HEK293T (cell line): ENCODE measurements at places on chromosomes 2 and 18.
A peak's percentile ranks its signal among the peaks of the same experiment; 100 is the strongest.

GRCh38 chr2:237134321-237135230 is 48.9 kb downstream of the COPS8 start:
- no peak for DNase-seq

DNA sequence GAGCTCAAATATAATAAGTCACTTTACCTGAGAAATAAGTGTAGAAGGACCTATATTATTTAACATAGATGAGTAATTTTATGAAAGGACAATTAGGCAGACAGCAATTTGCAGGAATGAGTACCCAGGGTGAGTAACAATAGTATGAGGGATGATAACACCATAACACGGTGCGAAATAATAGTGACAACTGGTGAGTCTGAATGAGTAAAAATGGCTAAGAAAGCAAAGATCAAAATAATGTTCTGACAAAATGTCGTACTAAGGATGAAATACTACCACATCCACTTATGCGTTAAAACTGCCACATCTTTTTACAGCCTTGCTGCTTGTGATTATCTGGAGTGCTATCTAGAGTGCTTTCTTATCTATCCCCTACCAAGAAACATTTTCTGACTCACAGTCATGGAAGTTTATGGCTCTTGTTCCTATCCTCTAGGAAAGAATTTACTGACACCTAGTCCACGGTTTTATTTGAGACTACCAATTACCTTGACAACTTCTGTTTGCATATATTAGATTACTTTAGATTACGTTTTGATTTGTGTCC is 929.7 kb downstream of the LRP1B start:
- DNase-seq, result no peak

DNA sequence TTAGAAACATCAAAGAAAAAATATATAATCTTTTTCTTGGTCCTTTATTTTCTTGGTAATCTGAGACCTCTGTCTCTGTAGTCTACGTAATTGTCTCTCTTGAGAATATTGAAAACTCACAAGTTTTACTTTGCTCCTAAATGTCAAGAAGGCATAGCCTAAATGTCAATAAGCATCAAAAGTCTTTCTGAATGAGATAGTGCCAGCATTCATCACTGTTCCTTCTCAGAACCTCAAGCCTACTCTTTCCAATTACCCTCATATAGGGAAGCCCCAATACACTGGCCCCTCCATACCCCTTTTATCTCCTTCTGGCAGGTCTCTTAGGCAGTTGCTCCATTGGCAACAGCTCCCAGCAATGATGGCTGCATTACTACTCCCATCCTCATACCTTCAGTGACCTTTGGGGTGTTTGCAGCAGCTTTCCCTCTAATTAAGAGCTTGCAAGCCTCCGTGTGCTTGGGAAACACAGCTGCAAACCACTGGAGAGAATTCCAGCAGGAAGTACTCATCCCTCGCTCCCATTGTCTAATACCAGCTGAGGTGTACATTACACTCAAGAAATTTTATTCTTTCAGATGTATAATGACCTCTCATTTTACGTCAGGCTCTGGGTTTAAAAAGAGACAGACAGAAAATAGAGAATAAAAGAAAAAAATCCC is 95.8 kb downstream of the KYNU start:
- DNase-seq, result no peak

DNA sequence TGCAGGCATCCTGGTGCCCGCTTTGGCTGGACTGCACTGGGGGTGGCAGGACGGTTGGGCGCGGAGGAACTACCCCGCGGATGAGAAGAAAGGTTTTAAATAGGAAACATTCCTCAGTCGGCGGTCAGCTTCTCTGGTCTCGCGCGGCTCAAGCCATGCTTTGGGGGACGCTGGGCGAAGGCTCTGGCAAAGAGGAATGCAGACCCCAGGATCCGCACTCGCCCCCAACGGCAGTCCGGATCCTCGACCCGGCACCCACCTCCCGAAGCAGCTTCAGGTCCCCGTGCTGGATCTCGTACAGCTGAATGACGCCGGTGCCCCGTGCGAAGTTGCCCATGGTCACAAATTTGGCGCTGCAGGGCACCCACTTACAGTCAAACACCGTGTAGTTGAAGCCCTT is 686 bp upstream of the PNO1 start:
- no peak for DNase-seq

DNA sequence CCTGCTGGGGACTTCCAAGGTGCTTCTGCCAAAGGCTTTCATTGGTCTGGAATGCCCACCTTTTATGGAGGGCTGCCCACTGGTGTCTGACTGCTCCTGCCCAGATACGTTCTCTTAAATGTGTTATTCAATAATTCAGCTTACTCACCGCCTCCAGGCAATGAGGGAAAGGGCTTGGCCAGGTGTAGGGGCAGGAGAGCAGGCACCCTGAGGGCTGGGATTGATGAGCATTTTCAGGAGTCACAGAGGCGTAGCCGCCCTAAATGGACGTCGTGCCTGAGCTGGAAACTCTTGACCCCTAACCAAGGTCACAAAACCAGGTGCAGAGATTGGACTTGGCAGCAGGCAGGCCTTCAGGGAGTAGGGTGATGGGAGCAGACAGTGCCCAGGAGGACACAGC is 26.8 kb downstream of the MAL start:
- no peak for DNase-seq

- DNase-seq, result no peak
These were observed 112.6 kb downstream of the CERS6 start for GRCh38 chr2:168568476-168569267.

DNA sequence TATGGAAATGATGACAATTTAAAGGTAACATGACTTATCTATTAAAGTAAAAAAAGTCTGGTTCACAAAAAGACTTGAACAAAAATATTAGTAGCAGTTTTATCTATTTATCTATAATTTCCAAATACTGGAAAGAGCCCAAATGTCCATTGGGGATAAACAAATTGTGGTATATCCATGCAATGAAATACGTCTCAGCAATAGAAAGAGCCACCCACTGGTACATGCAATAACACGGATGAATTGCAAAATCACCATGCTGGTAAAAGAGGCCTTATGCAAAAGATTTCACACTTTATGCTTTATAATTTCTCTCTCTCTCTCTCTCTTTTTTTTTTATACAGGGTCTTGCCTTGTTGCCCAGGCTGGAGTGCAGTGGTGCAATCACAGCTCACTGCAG is 91.4 kb upstream of the ASAP2 start:
- DNase-seq, result no peak

DNA sequence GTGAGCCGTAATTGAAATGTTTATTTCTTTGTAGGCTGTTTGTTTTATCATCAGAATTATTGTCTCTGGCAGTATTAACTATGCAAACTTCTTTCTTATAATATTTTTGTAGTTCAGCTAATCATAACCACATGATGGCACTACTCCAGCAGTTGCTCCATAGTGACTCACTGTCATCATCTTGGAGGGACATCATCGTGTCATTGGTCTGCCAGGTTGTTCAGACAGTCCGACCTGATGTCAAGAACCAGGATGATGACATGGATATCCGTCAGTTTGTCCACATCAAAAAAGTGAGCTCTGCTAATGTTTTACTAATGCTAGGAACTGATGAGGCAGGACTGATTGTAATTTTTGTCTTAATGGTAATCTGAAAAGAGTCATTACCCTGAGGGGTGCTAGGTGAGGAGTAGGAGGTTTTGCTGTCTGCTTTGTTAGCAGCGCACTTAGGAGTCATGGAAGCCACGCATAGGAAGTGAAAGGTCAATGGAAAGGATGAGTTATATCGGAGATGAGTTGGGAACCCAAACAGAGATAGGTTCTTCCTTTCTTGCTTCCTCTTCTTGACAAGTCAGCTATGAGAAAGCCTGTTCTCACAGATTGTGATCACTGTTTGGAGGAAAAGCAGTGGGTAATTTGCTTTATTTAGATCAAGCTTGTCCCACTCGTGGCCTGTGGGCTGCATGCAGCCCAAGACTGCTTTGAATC is 49.2 kb downstream of the PIKFYVE start:
- DNase-seq, result no peak

DNA sequence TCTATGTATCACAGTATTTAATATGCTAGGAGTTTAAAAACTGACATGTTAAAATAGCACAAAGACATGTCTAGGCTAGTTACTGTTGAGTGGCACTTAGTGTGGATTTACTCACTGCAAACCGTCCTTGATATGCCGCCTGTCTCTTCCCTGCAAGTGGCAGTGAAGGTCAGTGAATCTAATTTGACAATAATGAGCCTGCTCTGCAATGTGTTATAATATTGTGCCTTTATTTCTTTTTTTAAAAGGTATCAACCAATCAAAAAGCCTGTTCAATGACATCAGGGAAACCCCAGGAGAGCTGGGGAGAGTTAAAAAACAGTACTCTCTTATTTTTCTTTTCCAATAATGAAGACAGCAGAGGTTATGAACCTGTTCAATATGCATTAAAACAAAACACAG is 384.1 kb downstream of the ERBB4 start:
- no peak for DNase-seq

- no peak for DNase-seq
These were observed 46.8 kb upstream of the TTC21B start for GRCh38 chr2:166000401-166000800.

GRCh38 chr18:25038261-25038660 is 313.7 kb downstream of the ZNF521 start:
- DNase-seq, result no peak

- DNase-seq, result no peak
These were observed 2.8 kb upstream of the KLHL30 start for GRCh38 chr2:238135601-238136150.

- DNase-seq, result no peak
These were observed 1271.7 kb upstream of the SLC39A10 start for GRCh38 chr2:194385376-194385775.

GRCh38 chr18:63905361-63905760 is 2.4 kb upstream of the SERPINB10 start:
- no peak for DNase-seq

- DNase-seq, result no peak
These were observed 249.4 kb upstream of the SLC14A2 start for GRCh38 chr18:45365835-45366234.

DNA sequence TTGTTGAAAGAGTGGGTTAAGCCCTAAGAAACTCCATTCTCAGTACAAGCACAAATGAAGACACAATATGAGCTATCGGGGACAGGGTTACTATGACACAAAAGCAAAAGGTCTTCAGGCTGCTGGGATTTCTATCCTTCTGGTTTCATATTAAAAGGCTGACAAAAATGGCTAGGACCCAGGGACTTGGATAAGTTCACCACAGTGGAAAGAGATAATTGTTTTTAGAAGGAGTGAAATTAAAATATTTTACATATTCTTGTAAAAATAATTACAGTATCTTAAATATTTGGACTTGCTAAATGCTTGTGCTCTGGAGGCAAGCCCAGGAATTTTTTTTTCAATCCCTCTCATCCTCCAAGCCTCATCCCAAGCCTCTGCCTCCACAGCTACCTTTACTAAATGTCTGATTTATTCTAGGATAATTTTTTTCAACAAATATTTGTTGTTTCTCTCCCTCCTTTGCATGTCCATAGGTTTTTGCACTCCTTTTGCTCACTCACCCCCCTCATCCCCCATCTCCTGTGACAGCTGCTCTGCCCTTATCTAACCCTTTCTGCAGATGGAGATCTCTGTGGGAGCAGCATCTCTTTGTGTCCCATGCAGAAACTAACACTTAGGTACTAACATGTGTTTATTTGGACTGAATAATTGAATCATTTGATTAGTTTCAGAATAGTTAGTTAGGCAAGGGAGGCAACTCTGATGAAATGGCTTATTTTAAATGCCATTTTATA is 47.8 kb upstream of the NABP1 start:
- no peak for DNase-seq

GRCh38 chr2:227188292-227188691 is 23.9 kb downstream of the COL4A3 start:
- DNase-seq, result no peak

DNA sequence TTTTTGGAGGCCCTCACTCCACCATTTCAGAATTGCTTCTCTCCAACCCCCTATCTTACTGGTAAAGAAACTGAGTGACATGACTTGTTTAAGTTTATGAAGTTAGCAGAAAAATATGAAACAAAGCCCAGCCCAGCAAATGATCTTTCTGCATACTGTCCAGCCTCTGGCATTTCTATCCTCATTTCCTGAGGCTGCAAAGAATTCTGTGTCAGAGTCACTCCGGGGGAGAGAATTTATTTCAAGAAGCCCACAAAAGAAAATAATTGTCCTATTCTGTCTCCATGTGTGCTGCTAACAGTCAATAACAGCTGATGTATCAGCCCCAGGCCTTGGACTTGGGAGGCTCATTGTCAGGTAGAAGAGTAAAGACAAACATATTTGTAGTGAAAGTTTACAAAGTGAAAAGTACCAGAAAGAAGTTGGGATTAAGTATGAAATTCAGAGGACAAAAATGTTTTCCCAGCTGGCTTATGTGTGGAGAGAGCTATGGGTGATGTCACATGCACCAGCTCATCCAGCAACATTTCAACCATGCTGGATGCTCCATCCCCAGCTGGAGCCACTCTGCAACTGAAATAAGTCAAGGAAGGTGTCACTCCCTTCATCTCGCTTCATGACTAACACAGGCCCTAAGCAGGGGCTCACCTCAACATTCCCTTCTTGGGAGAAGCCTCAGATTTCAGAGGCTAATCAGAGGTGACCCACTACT is 42.3 kb downstream of the TRABD2A start:
- DNase-seq, result no peak

- peak; percentile 6 for DNase-seq
These were observed 403 bp downstream of the MAP2 start for GRCh38 chr2:209424199-209424701.

DNA sequence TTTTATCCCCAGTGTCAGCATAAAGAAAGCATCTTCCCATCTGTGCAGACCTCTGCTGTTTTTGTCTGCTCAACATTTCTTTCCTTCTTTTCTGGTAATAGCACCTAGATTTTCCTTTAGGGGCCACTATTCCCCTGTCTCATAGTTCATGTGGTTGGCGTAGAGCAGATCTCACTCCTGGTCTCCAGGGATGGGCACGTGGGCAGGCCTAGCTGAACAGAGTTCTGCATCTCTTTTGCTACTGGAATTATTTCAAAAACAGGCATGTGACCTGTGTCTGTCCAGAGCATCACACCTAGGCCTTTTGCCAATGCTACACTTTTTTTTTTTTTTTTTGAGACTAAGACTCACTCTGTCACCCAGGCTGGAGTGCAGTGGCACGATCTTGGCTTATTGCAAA is 17.7 kb upstream of the ICOS start:
- DNase-seq, result no peak

DNA sequence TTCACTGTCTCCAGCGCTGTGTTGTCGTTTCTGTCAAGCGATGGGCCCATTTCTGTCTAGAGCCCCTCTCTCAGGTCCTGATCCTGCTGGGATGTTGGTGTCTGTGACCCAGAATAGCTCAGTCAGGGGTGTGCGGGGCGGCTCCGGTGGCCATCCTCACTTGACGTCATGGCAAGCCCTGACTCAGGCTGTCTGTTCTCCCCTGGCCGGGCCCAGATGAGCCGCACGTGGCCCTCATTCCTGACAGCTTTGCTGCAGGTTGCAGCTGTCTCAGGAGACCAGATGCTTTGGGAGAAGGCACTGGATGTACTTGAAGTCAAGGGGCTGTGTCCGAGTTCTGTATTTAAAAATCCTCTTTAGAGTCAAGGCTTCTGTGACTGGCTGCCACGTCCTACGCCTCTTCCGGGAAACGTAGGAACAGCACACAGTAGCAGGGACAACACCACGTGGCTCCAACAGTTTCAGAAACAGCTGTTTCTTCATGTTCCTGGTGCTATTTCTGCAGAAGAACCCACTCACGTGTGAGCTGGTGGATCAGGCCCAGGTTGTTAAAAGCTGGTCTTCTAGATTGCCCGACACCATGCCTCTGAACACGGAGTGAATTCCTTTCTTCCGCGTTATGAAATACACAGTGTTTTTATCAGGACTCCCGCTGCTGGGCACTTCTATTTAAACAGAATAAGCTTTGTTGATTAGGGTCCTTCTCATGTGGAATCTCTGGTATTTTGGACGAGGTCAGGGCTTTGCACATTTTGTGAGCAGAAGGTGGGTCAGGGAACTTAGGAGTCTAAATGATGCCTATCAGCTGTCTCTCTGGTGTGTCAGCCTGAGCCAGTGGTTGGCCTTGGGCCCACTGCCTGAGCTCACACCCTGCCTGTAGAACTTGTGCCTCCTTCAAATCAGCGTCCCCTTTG is 28.3 kb upstream of the NTSR2 start:
- DNase-seq, result no peak
